Dermis microvascular lymphatic vessel endothelial cell (primary cell): ENCODE measurements at places on chromosomes 5 and 9. TPM values are rescaled to one million over a fixed set of nuclear protein-coding genes. Genes with fewer than 3 reads are reported as not detected.

DNA sequence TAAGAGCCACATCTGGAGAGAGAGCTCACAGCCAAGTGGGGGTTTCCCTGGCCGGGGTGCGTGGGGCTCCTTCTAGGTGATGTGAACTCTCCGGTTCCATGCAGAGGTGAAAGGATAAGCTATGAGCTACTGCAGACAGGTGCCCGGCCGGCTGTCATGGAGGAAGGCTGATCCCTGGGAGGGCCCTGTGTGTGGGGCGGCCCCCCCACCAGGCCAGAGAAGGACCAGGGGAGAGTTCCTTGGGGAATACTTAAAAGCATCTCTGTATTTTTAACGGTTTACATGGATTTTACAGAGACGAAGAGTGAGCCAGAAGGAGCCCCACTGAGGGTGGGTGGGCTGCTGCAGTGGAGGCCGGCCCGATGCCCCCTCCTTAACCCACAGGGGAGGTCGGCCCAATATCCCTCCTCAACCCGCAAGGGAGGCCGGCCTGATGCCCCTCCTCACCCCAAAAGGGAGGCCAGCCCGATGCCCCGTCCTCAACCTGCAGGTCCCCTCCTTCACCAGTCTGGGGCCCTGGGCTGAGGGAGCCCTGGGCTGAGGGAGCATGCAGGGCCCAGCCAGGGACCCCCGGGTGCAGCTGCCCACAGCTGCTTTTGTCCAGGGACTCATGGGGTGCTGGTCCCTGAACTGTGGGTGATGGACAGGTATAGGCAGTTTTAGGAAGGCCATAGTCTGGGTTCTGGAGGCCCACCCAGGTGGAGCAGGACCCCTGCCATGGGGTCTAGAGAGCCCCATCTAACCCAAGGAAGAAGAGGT is 31.9 kb downstream of the MRPL36 start:
- DNase-seq, result no peak

The DAPK1 gene
- total RNA-seq, result 27.0 and 28.2 TPM in 2 replicates

The PCSK1 gene
- 0.13 and 0.26 TPM in 2 replicates for total RNA-seq

DNA sequence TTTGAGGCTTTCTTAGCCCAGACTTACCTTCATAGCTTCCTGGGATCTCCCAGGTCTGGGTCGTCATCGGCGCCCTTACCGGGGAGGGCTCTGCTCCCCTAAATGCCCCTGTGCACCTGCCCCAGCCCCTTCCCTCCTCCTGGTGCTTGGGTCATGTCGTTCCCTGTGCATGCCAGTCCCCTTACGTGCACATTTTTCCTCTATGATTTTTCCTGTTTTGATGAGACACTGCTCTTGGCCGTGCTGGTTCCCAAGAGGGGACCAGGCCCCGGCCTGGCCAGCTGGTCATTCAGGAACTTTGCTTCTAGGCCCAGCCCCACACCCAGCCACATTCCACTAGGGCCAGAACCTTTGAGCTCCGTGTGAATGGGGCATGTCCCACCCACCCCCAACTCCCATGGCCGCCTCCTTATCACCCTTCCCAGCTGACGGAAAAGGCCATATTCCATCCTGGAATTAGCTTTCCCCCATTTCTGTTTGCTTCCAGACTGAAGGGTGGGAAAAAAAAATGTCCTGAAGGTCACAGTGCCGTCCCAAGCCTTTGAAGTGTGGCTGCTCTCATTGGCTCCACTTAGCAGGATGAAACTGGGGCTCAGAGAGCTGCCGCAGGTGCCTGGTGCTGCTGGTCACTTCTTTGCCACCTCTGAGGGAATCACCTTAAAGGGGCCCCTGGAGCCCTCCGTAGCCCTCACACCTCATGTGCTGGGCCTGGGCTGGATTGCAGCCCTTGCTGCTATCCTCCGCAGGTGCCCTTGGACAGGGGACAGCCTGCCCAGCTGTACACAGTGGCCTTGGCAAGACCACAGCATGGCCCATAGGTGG is 25.1 kb downstream of the ERGIC1 start:
- DNase-seq, result peak; percentile 95

GRCh38 chr9:70642341-70642740 is 227.9 kb upstream of the KLF9 start:
- DNase-seq, result no peak

- no peak for DNase-seq
Observed at GRCh38 chr9:77469515-77470231, 178.4 kb downstream of the GNA14 start.

The TRAF1 gene
- 0.51 and 1.2 TPM in 2 replicates for total RNA-seq

The KIF24 gene
- total RNA-seq, result 1.6 and 2.1 TPM in 2 replicates

The C9orf50 gene
- not detected in 2 replicates for total RNA-seq

GRCh38 chr5:73615085-73615484 is 10.9 kb upstream of the ARHGEF28 start:
- DNase-seq, result no peak

GRCh38 chr5:111635151-111635902 is 121.7 kb downstream of the NREP start:
- no peak for DNase-seq
